ENCODE measurements at places on chromosomes 1 and 21.

- no peak for DNase-seq
Measured at GRCh38 chr1:219472596-219472995, 140.3 kb downstream of the ZC3H11B start.

DNA sequence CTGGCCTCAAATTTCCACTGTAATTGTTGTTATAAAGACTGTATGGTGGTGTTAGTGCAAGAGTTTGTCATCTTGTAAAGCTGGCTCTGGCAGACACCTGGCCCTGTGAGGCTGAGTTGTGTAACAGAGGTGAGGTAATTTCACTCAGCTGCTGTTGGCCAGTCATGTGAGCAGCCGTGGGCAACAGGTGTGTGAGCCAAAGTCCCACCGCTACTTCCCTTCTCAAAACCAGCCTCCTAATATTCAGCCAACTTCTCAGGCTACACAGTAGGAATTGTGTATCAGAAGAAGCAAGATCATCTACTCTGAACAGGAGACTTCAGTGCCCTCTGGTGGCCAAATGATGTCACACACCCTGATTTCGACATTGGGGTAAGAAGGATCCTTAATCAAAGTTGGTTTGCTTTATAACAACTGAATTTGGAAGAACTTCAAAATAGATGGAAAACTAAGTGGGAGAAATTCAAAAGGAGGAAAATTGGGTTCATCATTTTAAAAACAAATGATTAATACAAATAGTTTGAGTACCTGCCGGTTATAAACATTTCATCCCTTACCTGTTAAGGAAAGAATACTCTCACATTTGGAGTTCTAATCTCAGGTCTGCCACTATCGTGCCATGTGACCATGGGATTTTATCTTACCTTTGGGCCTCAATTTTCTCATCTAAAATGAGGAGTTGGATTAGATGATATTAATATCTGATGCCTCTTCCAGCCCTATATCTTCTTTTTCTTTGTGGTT, 2.6 kb upstream of the CREG1 start:
- DNase-seq, result peak; percentile 67

- DNase-seq, result no peak
Measured at GRCh38 chr1:70994753-70995268, 52.8 kb downstream of the PTGER3 start.

- DNase-seq, result no peak
Measured at GRCh38 chr1:170086399-170087032, 12.0 kb upstream of the KIFAP3 start.

DNA sequence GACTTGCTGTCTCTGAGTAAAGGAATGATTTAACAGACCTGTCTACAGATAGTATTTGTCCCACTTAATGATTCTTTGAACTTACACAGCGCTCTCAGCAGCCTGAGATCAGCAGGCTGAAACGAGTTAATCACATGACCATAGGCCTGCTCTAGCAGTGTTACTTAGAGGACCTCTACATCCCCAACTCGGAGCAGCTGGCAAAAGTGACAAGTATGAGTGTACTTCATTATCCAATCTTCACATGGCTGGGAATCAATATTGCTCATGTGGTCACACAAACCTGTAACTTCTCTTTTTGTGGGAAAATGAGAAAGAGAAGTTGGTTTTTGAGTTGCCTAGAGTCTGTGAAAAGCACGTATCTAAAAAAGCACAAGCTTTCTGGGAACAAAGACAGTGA, 11.4 kb upstream of the ATP13A2 start:
- DNase-seq, result no peak

GRCh38 chr1:228842094-228842775, 107.0 kb downstream of the RHOU start:
- peak; percentile 90 for DNase-seq

DNA sequence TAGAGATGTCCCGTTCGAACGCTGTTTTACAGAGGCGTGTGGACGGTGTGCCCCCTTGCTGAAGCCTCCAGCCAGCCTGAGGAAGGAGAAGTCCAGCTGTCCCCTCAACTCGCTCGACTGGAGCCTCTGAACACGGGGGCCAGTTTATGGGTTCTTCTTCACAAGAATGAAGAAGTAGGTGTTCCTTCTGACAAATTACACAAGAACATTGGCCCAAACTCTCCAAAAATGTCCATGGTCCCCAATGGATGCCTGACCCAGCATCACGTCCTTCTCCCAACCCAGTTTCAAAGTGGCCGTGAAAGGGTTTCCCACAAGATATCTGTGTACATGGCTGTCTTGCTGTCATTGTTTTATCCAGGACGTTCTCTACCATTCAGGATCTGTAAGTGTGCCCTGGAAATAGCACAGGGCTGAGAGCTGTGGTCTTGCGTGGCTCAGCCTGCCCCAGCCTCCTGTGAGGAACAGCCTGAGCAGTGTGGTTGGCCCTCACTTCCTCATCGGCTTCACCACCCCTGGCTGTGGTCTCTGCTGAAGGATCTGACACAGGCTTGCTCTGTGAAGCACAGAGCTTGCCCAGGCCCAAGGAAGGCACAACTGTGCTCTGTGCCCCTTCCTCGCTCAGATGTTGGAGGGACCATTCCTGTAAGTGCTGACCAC, 1.0 kb upstream of the S100B start:
- DNase-seq, result no peak

DNA sequence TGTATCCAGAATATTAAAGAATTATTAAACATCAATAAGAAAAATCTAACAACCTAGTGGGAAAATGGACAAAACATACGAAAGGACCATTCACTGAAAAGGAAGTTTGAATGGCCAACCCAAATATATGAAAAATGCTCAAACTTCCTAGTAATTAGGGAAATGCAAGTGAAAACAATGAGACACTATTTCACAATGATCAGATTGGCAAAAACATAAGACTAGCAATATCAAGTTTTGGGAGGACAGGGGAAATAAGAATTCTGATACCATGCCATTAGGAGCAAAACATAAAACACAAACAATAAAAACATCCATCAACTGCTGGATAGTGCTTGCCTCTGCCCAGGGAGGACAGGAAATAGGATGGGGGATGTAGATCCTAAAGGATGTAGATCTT, 14.3 kb downstream of the XCL2 start:
- no peak for DNase-seq

- no peak for DNase-seq
Measured at GRCh38 chr1:26829184-26829911, 2.9 kb downstream of the ZDHHC18 start.

GRCh38 chr1:201495551-201496295, 11.2 kb downstream of the CSRP1 start:
- DNase-seq, result peak; percentile 67

DNA sequence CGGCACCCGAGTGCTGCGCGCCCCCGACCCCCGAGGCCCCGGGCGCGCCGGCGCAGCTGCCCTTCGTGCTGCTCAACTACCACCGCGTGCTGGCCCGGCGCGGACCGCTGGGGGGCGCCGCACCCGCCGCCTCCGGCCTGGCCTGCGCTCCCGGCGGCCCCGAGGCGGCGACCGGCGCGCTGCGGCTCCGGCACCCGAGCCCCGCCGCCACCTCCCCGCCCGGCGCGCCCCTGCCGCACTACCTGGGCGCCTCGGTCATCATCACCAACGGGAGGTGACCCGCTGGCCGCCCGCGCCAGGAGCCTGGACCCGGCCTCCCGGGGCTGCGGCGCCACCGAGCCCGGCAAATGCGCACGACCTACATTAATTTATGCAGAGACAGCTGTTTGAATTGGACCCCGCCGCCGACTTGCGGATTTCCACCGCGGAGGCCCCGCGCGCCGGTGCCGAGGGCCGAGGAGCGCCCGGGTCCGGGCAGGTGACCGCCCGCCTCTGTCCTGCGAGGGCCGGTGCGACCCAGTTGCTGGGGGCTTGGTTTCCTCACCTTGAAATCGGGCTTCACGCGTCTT, 49.0 kb downstream of the SIM2 start:
- DNase-seq, result peak; percentile 34

GRCh38 chr1:34842952-34843371, 16.6 kb downstream of the SMIM12 start:
- no peak for DNase-seq

GRCh38 chr1:21576031-21576797, 67.0 kb downstream of the ALPL start:
- DNase-seq, result no peak

DNA sequence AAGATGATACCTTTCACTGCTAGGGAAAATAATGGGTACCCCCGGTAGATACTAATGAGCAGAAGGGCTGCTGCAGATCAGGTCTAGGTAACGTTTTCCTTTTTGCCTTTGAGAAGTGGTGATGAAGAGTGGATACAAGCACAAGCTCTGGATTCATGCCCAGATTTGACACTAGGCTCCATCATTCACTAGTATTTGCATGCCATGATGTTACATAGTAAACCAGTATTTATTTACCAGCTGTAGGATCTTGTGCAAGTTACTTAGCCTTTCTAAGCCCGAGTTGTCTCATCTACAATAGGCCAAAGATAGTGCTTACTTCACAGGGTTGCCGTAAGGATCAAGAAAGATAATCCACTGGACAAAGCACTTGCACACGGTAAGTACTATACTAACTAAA, 14.2 kb downstream of the PTPN14 start:
- DNase-seq, result peak; percentile 69

DNA sequence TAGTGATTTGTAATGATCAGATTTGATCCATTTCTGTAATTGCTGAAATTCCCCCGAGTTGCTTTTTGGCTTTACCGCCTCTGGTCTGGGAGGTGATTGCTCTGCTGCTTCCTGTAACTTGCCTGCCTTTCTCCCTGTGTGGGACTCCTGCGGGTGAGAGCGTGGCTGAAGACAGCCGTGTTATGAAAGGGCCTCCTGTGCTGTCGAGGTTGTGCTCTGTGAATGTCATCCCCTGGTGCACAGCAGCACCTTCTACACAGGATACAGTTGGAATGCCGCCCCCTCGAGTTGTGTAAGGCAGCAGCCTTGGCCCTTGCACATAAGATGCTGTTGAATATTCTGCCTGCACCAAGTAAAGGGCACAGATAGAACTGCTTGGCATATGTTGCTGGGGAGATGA, 5.9 kb downstream of the SOD1 start:
- DNase-seq, result peak; percentile 54

- peak; percentile 17 for DNase-seq
Measured at GRCh38 chr1:29849038-29849750, 612.9 kb downstream of the PTPRU start.

DNA sequence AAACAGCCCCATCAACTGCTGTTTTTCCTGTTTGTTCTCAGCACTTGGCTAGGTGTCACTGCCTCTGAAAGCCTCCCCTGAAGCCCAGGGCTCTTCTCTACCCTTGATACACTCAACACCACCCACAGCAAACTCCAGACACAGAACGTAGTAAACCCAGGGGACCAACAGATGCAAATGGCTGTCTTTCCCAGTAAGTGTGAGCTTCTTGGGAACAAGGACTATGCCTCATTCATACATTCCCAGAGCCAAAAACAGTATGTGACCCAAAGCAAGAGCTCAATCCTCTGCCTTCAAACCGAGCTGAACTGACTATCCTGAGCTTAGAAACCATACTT, 4.4 kb downstream of the LBR start:
- no peak for DNase-seq

DNA sequence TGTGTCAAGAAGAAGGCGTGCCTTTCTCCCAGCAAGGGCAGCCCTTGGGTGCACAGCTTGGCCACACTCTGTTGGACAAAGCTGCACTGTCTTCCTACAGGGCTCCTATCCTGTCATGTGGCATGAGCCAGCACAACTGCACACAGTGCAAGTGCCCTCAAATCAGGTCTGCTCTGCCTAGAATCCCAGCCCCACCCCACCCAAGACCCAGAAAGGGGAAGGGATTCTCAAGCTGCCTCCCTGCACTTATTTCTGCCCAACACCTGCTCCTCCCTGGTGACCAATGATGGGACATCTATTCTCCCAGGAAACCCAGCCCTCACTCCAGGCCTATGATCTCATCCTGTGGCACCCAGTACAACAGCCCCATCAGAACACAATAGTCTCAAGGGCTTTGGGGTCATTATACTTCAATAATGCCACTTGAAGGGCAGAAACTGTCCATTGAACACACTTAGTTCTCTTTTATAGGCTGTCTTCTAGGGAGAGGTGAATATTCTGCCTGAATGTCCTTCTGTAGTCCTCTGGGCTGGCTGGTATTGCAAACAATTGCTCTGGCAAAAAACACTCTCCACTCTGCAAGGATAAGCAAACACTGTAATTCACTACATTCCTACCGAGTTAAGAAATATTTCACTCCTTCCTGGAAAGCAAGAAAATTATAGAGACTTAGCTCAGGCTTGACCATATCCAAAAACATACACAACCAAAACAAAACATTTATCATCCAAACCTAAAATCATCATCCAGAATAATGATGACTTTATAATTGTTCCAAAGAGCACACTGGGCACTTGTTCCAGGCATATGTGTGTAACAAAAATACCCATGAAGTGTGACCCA, 43.1 kb upstream of the IGSF3 start:
- no peak for DNase-seq

DNA sequence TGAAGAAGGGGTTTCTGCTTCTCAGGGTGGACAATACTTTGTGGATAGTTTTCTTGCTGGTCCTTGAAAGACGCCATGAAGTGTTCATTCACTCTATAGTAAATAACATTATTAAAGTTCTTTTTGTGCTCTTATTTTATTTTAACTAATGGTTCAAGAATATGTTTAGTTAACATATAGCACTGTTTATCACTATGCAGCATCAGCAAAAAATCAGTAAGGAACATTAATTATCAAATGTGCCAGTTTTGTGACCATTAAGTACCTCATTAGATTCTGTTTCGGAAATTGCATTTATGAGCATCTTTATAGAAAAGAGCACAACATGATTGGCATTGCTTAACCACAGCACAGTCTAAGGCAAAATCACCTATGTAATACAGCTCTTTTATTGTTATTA, 385.6 kb downstream of the LMO4 start:
- no peak for DNase-seq

DNA sequence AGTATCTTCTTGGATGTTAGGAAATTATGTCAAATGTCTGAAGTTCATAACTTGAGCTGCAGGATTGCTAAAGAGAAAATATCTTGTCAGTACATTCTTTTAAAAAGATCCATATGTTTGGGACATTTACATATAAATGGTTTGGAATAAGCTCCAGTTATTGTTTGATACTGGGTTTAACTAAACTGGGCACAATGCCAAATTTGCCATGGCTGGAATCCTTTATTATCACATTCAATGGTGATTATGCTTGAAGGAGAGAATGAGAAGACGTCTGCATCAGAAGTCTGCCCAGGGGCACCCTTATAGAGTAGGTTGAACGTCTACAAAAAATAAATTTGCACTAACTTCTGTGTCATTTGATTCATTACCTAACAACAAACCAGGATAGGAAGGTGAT, 652.5 kb downstream of the AMY1C start:
- no peak for DNase-seq

- DNase-seq, result no peak
Measured at GRCh38 chr1:182473556-182473955, 23.6 kb downstream of the RGSL1 start.

DNA sequence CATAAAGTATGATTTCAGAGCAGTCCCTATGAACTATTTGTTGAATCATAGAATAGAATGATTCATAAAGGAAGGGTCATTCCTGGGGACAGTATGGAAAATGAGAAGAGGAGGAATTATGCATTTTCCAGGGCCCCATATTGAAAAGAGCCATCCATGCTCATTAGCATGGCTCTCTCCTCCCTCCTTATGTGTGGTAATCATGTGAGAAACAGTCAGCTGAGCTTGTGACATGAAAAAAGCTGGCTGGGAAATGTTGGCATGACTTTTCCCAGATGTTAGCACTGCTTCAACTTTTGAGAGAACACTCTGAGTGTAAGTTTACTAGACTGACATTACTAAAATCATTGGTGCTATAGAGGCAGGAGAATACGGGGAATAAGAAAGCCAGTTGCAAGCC, 16.1 kb downstream of the TRIM67 start:
- DNase-seq, result no peak

Data from IMR-90 (cell line).